ENCODE measurements at places on chromosomes 16 and 17. TPM values are rescaled to one million over a fixed set of nuclear protein-coding genes. Genes with fewer than 3 reads are reported as not detected.

Gene MMP15
- 5.4 TPM for total RNA-seq

Gene FOXL1
- 23.8 TPM for total RNA-seq

Gene INCA1
- total RNA-seq: 1.2 TPM

Gene PLXDC1
- 7.2 TPM for total RNA-seq

Gene FZD2
- 7.4 TPM for total RNA-seq

Gene FBXO39
- 2.0 TPM for total RNA-seq

Gene CDRT15L2
- not detected for total RNA-seq

Gene SHCBP1
- 2.0 TPM for total RNA-seq

Gene OR2C1
- total RNA-seq: not detected

Gene SNAI3
- total RNA-seq: 0.27 TPM

Gene B4GALNT2
- 0.15 TPM for total RNA-seq

Gene ETV4
- total RNA-seq: 1.1 TPM

Gene HS3ST3A1
- total RNA-seq: 0.36 TPM

Gene ZP2
- not detected for total RNA-seq

Gene TSR1
- 18.5 TPM for total RNA-seq

Gene PYDC1
- total RNA-seq: not detected

Gene MYCBPAP
- total RNA-seq: 1.3 TPM

Gene CUEDC1
- 42.9 TPM for total RNA-seq

Gene DPEP1
- total RNA-seq: not detected

Gene ZFP3
- 6.0 TPM for total RNA-seq

Data from aorta (tissue), 5 donors.